ENCODE measurements at places on chromosomes 6 and 20.

- no peak for DNase-seq
Observed at GRCh38 chr6:1950631-1951030, 294.8 kb downstream of the GMDS start.

DNA sequence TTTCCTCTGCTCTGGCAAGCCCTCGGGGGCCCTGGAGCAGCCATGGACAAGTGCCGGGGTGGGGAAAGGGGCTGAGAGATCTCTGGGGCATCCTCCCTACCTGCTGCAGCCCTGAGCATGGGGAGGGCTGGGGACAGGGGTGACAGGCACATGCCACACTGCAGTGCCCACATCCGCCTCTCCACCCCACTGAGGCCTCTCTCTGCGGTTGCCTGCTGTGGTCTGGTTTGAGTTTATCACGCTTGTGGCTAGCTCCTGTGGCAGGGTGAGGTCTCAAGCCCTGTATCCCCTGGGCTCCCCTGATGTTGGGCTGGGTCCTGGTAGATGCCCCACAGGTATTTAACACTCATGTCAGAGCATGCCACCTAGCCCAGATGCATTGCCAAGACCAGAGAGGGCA is 52.9 kb upstream of the MLN start:
- DNase-seq: no peak

- no peak for DNase-seq
Observed at GRCh38 chr6:47061309-47062300, 19.5 kb upstream of the ADGRF1 start.

DNA sequence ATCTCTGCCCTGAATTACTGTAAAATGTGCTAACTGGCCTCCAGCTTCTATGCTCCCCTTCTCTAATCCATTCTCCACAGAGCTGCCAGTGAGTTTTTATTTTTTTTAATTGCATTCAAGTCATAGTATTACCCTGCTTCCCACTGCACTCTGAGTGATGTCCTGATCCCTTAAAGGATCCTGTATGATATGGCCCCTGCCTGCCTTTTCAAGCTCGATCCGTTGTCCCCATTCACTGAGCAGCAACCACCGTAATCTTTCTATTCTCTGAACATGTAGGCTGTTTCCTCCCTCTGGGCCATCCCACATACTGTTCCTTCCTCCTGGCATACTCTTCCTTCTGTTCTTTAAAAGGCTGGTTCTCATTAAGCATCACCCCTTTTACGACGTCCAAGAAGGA is 9.3 kb downstream of the TNFRSF21 start:
- no peak for DNase-seq

GRCh38 chr6:44685213-44685612 is 297.7 kb downstream of the CDC5L start:
- DNase-seq: no peak

DNA sequence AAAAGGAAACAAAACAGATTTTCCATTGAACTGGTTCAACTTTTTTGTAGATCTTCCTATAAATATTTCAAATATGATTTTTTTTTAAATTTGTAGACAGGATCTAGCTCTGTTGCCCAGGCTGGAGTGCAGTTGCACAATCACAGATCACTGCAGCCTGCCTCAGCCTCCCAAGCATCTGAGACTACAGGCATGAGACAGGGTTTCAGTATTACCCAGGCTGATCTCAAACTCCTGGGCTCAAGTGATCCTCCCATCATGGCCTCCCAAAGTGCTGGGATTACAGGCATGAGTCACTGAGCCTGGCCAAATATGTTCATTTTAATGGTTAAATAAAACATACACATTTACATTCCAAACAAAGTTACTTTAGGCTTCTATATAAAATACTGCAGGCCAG is 33.6 kb downstream of the SAMHD1 start:
- DNase-seq: no peak

DNA sequence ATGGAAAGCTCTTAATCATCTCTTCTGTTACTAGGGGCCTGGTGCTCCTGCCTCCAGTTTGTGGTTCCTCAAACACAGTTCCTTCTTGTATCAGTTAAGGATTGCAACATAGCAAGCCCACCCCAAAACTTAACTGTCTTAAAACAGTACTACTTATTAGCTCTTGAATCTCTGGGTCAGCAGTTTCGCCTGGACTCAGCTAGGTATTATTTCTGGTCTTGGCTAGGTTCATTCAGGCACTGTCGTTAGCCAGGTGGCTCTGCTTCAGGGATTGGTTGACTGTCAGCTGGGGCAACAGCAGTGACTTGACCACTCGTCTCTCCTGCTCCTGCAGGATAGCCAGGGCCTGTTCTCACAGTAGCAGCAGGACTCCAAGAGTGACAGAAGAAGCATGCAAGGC is 30.0 kb upstream of the RALY start:
- DNase-seq: no peak

DNA sequence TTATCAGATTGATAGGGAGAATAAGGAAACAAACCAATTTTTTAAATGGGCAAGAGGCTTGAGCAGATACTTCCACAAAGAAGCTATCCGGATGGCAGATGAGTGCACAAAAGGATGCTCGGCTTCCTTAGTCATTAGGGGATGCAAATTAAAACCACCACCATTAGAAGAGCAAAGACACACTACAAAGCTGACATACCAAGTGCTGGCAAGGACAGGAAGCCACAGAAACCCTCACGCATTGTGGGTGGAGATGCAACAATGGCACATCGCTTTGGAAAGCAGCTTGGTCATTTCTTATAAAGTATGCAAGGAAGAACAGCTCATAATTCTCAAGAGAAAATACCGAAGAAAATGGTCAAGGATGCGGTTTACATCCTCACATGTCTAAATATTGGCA is 19.8 kb downstream of the BFSP1 start:
- DNase-seq: no peak

- no peak for DNase-seq
Observed at GRCh38 chr6:97422171-97422570, 139.2 kb upstream of the MMS22L start.

Data from neuronal stem cell (in vitro differentiated cells).